ENCODE measurements at places on chromosomes 7 and 10.

DNA sequence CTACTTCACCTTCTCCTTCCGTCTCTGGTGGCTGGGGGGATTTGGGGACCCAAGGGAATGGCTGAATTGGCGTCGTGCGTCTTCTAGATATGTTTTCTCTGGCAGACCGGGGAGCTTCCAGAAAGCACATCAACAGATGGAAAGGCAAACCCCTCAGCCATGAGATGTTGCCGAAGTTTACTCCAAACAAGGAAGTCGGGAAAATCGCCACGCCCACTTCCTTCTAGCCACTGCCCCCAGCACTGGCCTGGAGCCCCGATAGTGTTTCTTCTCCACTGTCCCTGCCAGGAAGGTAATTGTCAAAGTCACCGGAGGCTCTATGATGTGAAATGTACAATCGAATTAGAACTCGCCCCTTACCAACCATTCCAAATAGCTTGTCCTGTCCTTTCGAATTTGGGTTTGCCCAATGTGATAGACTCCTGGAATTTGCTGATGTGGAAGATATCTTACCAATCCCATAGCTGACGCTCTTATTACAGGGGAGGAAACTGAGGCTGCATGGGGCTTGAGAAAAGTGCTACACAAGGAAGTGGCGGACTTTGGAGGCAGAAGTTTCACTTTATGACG, 191.0 kb downstream of the LSM5 start:
- no peak for DNase-seq

DNA sequence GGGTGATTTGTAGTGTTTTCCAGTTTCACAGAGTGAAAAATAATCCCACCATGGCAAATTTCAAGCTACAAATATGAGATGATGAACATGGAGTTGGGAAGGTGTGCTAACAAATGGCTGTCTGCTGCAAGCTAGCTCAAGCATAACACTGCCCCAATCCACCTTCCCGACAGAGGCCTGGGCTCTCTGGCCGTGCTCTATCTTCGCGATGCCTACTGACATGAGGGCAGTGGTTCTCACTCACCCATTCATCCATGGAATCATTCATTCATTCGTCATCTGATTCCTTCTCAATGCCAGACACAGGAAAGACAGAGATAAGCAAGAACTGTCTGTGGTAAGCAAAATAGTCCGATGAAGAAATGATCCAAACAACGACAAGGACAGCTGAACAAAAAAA, 65.4 kb downstream of the ZNF467 start:
- no peak for DNase-seq

DNA sequence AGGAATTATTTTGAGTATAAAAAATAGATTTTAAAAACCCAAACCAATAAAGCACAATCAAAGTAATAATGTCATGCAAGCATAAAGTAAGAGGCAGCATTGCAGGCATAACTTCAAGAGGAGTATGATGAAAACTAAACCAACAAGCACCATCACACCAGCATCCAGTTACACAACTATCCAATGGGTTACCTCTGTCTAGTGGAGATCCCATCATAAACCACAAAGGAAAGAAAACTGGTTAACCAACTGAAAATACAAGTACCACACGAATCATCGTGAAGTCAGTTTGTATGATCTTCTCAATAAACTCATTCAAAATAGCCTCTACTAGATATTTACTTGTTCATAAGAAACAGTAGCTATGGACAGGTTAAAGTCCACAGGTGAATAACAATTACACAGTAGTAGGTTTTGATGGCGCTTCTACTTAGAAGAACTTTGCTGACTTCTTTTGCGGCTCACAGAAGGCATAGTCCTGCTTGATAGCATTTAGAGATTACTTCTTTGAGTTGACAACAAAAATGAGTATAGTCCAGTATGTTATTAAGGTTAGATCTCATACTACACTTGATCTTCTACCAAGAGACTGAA, 116.6 kb downstream of the MICU1 start:
- no peak for DNase-seq

GRCh38 chr10:24444337-24444736, 235.4 kb downstream of the KIAA1217 start:
- no peak for DNase-seq

DNA sequence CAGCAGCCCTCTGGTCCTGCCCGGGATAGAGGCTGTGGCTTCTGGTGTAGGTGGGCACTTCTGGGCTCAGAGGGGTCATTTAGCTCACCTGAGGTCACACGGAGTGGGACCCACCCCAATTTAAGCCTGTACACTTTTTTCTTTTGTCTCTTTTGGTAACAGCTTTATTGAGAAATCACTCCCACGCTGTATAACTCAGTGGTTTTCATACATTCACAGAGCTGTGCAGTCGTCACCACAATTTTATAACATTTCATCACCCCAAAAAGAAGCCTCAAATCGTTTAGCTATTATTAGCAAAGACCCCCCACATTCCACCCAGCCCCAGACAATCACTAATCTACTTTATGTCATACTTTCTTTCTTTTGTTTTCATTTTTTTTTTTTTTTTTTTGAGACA, 62.3 kb downstream of the LHPP start:
- no peak for DNase-seq

GRCh38 chr7:123096434-123096833, 100.9 kb upstream of the TAS2R16 start:
- DNase-seq: no peak

GRCh38 chr10:9010093-9010492, 955.6 kb downstream of the GATA3 start:
- peak; percentile 42 for DNase-seq

DNA sequence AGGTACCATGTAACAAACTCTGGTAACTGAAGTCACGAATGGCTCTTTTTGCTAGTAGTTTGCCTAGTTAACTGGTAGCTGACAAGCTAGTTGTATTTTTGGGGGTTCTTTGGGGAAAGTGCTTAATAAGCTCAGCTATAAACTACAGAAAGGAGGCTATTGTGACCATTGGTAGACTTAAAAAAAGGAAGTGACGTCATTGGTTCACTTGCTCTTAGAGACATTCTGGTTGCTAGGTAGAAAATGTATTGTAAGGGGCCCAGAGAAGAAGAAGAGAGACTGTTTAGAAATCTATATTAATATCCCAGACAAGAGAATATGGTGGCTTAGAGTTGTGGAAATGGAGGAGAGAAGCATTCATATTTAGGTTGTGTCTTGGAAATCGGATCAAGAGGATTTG, 103.0 kb downstream of the NXPH1 start:
- DNase-seq: no peak

DNA sequence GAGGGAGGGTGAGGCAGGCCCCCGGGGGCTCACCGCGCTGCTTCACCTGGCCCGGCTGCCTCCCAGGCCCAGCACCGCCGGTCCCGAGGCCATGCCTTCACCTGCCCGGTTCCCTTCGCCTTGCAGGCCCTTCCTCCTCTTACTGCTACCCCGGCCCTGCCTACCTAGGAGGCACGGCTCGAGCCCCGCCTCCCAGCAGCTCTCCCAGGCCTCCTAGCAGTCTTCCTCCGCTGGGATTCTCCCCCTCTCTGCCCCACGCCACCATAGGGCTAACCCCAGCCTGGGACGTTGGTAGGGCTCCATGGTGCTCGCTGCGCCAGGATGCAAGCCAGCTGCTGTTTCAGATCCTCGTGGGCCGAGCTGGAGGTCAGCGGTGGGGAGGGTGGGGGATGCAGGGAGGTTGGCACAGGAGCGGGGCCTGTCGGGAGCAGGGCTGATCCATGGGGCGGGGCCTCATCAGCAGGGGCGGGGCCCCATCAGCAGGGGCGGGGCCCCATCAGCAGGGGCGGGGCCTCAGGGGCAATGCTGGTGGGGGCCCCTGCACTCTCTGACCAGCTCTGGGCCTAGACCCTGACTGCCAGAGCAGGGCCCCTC, 63.3 kb downstream of the RASGEF1A start:
- DNase-seq: no peak

- DNase-seq: no peak
These were observed 191.1 kb upstream of the LRGUK start for GRCh38 chr7:133936074-133936473.

DNA sequence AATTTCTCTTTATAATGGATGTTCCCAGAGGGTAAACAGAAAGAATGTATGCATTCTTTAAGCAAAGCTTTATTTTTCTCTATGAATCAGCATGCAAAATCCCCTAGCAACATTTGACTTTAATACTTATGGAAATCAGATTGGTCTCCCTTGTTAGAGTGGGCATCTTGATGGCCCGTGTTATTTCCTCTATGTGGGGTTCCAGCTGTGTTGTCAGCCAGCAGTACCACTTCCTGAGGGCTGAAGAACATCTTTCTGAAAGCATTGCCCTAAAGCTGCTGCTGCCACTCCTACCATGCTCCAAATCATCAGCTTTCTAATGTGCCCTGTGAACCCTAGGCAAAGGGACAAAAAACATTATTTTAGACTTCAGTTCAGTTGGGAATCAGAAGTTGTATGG, 70.4 kb upstream of the HECTD2 start:
- no peak for DNase-seq

- no peak for DNase-seq
These were observed 85.8 kb downstream of the TNS3 start for GRCh38 chr7:47496056-47496665.

DNA sequence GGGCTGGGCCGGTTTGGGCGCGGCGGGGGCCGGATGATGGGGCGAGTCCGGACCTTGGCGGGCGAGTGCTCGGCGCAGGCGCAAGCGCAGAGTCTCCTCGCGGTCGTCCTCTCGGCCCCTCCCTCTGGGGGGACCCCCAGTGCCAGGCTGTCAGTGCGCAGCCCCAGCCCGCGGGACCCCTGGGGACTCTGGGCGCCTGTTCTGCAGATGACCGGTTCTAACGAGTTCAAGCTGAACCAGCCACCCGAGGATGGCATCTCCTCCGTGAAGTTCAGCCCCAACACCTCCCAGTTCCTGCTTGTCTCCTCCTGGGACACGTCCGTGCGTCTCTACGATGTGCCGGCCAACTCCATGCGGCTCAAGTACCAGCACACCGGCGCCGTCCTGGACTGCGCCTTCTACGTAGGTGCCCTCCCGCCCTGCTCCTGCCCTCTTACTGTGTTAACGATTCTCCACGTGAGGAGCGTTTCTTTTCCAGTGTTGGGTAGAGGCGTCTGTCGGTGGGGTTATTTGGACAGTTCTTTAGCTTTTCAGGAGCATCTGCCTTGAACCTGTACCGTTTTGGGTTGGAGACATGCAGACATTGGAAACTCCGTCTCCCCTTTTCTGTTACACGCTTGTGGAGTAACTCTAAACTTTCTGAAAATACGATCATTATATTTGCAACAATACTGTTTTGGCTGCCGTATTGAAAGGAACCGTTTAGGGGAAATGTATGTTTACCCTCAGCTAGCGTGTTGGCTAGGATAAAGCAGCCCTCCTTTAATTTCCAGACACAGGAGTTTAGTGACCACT, 706 bp downstream of the BUB3 start:
- peak; percentile 54 for DNase-seq

DNA sequence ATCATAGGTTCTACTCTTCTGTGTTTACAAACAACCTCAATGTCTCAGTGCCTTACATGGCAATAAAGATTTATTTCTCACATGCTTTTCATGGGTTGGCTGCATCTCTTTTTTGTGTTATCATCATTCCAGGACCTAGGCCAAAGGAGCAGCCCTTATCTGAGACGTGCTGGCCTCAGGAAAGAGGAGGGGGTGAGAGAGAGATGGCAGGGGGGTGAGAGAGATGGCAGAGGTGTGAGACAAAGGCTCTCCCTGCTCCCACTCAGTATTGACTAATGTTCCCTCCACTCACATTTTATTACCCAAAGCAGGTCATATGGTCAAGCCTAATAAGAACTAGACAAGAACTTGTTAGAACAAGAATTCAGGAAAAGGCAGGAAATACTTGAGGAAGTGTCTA, 120.1 kb upstream of the PRR15 start:
- DNase-seq: no peak

DNA sequence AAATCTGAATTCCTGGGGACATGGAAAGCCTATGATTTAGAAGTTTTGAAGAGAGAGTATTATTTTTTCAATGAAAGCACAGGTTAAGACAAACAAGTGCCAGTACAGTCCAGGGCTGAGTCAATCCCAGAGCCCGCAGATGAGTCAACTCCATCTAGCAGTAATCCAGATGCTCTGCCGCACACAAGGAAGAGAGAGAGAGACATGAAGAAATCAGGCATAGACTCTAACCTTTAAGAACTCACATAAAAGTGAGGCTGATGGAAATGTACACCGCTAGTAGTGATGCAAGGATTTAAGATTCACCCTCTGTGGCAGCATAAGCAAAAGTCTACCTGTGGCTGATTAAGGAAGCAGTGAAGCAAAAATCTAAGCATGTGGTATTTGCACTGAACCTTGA, 651.5 kb downstream of the TNS3 start:
- DNase-seq: no peak

- DNase-seq: no peak
These were observed 35.0 kb upstream of the CPXM2 start for GRCh38 chr10:123926401-123927264.

- no peak for DNase-seq
These were observed 26.9 kb downstream of the SPOCK2 start for GRCh38 chr10:72061491-72061890.

DNA sequence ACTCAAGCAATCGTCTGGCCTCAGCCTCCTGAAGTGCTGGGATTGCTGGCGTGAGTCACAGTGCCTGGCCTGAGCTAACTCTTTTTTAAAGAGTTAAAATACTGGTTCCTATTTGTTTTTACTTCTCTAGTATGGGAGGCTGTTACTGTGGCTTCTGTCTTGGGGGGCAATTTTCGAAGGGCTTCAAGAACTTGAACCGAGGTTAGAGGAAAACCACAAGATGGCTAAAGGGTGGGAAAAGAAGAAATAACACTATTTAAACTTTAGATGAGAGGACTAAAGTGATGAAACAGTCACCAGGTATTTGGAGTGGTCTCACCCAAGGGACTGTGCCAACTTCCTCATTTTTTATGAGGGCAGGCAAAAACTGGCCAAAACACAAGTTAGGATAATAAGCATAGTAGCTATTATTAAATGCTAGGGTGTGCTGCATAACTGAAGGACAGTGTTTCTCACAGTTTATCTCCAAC, 17.8 kb downstream of the MET start:
- no peak for DNase-seq

GRCh38 chr7:143131781-143132180, at the start of gene PIP:
Gene PIP (plus strand): TSS chr7:143132077. CDS start chr7:143132117, 40 bp downstream.
- no peak for DNase-seq

DNA sequence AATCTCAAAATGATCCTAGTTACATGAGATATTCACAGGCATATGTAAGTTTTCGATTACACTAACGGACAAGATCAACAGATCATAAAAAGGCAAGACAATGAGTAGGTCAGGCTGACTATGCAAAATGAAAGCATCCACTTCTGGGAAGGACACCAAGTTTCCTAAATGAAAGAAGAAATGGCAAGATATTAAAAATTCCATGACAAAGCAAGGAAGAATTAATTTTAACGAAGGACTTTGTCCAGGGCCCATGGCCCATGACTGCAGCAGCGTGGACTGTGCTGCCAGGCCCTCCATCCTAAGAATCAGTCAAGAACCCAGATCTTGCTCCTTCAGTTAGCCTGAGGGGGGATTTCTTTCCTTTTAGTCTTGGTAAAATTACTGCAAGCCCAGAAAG, 182.4 kb upstream of the FRMD4A start:
- DNase-seq: no peak

GRCh38 chr7:82360591-82361368, 82.8 kb downstream of the CACNA2D1 start:
- DNase-seq: no peak

DNA sequence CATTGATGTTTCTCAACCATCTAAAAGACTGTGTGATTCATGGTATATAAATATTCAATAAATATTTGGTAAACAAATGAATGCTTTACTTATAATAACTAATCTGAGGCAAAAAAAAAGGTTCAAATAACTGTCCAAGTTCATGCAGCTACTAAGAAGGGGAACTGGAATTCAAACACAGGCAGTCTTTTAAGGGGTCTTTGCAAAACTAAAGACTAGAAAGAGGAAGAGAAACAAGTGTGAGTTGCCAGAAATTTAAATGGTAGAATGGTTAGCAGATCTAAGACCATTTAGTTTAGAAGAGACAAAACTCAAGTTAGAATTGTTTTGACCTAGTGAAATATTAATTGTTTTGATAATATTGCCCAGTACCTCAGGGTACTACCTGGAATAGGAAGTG, 642.0 kb upstream of the LRRN3 start:
- DNase-seq: no peak
